ENCODE measurements at places on chromosomes 1 and 21.

DNA sequence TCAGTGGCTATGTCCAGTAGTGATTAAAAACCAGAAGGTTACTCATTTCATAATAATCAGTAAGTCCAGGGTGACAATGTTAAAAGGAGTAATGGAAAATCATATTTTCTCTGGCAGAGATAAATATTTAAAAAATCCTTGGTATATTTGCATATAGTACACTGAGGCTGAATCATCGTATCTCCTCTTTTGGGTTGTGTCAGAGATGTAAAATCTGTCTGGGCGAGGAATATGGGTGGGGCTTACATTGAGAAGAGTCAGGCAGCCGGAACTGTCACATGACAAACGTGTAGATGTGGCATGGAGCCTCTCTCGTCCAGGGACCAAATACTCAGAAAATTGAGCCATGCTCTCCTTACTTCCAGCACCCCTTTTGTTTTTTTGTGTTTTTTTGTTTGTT, 120.9 kb downstream of the FMN2 start:
- no peak for DNase-seq

DNA sequence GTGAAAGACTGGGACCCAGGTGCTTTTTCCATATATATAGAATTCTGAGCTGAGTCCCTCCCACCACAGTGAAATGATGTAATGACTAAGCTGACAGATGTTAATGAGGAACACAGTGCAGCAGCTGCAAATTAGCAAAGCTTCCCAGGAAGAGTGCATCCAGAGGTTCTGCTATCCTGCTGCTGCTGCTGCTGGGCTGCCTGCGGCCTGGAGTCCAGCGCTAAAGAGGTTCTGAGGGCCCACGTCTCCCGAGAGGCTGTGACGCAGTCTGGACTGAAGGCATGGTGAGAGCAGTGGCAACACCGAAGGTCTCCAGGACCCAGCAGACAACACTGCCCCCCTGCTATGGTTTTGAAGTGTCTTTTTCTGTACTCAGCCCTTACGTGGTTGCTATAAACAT, 63.9 kb downstream of the URB2 start:
- no peak for DNase-seq

GRCh38 chr1:209652121-209652735, at the start of gene LAMB3:
Gene LAMB3 (minus strand): TSS chr1:209652425. CDS start chr1:209650944, 1,481 bp downstream.
- DNase-seq = no peak

DNA sequence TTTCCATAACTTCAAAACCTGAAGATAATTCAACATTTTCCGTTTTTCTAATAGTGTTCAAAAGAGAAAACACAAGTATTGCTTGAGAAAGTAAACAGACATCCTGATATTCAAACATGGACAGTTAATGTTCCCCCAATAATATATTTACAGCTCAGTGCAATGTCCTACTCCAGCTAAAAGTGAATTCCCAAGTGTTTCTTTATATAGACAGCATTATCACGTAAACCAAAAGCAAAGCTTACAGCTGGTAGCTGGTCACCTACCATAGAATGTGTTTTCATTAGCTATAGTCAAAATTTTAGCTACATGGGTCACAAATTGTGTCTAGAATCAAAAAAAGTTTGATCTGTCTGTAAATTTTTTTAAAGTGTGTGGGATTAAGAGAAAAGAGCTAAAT, 34.9 kb downstream of the WLS start:
- no peak for DNase-seq

- DNase-seq = no peak
These were observed 38.5 kb downstream of the DISC1 start for GRCh38 chr1:231665101-231665500.

DNA sequence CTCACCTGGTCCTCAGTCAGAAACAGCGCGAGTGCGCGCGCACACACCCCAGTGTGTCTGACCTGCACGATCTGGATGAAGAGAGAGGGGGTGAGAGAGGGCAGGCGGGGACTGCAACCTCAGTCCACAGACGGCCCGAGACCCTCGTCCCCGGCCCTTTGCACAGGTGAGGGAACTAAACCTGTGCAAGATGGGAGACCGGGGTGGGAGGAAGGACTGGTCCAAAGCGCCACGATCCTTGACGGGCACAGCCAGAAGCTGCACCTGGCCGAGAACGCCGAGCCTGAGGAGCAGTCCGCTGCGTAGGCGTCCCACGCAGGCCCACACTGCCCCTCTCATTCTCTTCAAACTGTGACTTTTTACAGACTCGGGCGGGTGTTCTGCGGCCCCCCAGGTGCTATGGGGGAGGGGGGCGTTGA, 519 bp upstream of the IQCC start:
- no peak for DNase-seq

GRCh38 chr1:224528900-224529299, 87.2 kb upstream of the CNIH3 start:
- no peak for DNase-seq

DNA sequence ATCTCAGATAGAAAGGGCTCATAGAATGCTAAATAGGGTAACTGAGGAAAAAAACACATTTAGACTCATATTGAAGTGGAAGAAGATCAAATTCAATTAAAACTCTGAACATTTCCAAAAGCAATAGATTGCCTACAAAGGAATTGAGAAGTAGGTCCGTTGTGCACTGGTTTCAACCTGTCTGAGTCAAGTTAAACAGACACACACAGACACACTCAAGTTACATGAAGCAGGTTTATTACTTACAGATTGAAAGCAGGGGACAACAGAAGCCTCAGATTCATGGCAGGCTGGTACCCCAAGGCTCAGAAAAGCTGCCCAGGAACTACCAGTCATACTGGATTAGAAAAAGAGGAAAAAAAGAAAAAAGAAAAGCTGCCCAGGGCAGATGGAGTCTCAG, 20.7 kb upstream of the S100A2 start:
- DNase-seq = no peak

- DNase-seq = no peak
These were observed 16.6 kb downstream of the DDAH1 start for GRCh38 chr1:85448358-85448757.

GRCh38 chr1:60279798-60280197, 206.2 kb upstream of the C1orf87 start:
- no peak for DNase-seq

GRCh38 chr1:150578272-150579109, 919 bp downstream of the MCL1 start:
- DNase-seq = no peak

DNA sequence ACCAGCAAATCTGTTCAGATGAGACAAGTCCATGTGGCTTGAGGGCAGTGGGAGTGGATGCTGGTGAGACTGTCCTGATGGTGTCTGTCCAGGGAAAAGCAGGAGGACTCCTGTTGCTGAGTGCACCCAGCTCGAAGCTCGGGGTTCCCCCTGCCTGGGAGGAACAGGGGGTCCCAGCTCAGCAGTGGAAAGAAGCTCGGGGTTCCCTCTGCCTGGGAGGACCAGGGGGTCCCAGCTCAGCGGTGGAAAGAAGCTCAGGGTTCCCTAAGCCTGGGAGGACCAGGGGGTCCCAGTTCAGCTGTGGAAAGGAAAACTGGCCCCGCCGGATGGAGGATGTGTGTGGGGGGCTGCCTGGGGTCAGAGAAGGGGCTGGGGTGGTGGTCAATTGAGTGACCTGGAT, 39.1 kb downstream of the CRYAA start:
- no peak for DNase-seq

DNA sequence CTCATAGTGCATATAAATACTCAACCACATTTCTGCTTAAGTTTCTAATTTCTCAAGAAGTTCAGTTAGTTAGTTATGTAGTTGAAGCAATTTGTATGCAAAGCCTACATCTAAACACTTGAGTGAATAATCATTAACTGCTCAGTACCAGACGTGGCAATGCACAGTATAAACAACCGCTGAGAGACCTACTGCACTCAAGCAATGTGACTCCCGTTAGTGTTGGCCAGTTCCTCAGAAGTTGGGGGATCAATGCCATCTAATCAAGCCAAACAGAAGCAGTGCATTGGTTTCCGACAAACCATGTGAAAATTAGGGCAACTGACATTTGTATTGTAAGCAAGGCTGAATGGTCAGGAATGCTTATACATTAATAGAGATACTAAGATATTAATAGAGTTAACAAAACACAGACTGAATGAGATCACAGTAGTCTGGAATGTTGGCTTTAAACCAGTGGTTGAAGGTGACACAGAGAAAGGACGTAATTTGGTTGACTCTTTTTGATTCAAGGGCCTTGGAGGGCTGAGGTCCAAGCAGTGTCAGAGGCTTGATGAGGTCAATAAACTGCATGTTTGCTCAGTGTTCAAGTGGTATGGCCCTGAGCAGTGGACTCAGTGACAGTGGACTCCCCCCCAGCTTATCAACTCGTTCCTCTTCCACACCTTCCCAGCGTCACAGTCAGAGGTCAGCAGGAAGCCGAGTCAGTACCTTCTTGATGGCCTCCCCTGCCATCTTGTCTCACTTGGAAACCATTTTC, 255.5 kb downstream of the CTH start:
- no peak for DNase-seq

DNA sequence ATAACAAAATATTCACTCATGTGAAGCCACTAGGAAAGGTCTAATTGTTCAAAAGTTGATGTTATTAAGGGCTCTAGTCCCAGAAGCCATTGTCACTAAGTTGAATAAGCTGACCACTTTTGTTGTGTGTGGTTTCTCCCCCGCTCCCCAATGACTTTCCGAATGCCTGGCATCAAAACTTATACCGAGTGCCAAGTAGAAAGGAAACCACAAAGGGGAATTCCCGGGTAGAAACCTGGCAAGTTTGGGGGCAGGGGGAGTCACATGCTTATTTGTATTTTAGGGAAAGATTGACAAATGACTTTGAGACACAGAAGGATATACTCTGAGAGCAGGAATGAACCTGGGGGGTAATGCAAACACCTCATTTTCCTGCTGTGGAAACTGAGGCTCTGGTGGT, 154.1 kb downstream of the TGFBR3 start:
- no peak for DNase-seq

GRCh38 chr1:157382351-157382750, 170.0 kb downstream of the FCRL5 start:
- no peak for DNase-seq

DNA sequence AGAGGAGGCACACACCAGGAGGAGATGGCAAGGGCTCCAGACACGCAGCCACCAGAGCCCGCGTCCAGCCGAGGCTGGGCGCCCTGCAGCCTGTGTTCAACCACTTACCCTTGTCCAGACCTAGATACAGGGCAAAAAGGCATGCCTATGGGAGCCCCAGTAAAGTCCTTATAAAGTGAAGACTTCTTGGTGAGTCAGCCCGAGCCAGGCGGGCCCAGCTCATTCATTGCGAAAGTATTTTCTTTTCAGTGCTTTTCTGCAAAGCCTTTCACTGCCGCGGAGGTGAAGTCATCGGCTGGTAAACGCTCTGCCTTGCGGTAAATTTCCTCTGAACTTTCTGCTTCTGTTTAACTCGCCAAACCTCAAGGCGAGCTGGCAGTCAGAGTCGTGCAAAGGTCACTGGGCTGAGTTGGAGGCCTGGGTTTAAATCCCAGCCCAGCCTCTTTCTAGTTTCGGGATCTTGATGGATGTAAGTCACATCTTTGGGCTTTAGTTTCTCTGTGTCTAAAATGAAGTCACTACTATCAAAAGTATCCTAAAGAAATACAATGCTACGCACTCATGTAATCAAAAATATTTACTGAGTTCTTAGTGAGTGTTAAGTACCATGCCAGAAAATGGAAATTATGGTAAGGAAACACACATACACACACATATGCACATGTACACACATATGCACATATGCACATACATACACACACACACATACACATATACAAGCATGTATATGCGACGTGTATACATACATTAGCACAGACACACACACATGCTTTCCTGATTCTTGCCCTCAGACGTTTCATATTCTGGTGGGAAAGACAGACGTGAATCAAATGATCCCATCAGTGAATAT, 54.7 kb upstream of the IFFO2 start:
- DNase-seq = peak; percentile 33

DNA sequence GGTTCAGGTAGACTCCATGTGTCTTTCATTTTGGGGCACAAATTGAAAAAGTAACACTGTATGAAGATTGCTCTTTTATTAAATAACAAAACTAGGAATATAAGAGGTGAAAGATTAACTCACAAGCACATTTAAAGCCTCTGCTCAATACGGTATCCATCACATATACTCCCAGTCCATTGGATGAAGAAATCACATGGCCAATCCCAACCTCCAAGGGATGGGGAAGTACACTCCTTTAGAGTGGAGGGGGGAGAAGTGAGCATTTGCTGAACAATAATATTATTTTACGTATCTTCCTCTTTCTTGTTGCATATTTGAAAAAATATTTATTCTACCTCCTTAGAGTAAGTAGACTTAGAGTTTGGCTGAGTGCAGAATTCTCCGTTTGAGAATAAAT, 316.5 kb downstream of the LMX1A start:
- DNase-seq = no peak

DNA sequence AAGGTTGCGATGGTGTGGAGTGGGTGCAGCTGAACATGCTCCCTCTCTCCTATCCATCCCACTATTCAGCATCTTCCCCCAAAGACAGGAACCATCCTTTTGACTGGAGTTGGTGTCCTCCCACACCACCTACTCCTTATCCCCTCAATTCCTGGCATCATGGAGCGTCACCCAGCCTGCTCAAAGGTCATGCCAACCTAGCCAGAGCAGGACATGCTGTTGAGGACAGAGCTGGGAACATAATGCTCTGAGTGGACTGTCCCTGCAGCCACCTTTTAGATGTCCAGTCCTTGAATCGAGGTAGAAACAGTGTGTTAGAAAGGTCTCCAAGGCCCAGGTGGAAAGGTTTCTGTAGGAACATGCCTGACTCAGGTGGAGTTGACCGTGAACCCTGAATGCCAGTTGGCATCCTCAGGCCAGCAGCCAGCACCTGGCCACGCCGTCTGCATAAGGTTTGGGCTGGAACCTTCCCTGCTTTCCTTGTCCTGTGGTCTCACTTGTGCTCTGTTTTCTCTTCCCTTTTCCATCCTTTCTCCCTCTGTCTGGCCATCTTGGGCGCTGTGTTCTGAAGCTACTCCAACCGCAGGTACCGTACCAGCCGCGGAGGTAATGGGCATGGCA, 52.2 kb upstream of the CNTN2 start:
- DNase-seq = no peak

- DNase-seq = no peak
These were observed 16.5 kb upstream of the PARP1 start for GRCh38 chr1:226424221-226425003.

DNA sequence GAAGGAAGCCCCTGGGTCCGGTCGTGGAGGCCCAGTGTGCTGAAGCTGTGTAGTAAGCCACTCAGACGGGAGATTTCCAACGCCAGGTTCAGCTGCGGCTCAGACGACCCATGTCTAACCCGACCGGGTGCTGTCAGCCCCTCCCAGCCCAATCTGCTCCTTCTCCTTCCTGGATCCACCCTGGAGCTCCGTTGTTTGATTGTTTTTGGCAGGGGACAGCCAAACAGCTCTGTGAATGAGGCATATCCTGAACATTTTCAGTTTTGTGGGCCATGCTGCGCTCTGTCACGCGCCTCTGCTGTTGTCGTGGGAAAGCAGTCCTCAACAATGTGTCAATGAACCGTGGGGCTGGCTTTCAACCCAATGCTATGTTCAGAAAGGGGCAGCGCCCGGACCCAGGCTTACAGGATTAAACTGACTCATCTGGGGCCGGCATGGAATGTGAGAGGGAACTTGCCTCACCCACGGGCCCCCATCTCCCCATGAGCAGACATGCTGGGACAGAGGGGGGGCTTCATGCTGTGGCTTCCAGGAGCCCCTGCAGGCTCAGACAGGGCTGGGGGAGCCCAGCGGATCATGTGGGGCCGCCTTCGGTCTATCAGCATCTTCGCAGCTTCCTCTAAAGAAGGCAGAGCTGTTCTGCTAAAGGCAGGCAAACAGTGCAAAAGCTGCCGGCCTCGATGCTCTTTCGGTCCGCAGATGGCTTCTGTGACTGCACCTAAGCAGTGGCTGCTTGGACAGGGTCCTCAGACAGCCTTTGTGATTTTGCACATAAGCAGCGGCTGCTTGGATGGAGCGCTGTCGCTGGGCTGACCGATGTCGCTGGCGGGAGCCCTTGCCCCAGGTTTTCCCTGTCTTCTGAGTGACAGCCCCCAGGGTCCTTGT, 101.7 kb downstream of the RIPK4 start:
- DNase-seq = no peak
